ENCODE measurements at places on chromosomes 5 and 9.

DNA sequence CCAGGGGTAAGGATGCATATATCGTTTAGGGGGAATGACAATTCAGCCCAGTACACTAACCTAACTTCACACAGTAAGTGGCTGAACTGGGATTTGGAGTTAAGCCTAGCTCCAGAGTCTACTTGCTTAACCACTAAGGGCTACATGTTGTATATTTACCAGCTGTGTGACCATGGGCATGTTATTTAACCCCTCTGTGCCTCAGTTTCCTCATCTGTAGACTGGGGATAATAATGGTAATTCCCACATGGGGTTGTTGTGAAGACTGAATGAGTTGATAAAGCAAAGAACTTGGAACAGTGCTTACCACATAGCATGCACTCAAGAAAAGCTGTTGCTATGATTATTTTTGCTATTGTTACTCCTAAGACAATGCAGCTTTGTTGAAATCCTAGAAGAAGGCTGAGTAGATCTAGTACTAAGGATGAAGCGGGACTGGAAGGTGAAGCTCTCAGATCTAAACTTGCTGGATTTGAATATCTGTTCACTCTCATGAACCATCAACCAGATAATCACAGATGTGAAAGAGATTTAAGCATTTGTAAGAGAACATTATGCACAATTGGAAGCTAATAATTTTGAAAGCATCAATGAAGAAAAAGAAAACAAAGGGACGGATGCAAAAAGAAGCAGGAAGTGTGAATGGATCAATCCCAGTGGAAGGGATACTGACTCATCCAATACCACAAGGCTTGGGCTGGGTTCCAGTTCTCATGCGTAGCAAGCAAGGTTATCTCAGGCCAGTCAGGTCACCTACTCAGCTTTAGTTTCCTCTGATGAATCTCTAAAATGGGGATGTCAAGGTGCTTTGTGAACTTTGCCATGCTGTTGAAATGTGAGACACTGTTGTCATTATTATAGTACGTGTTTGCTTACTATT, 78.5 kb upstream of the TBC1D2 start:
- no peak for DNase-seq

- no peak for DNase-seq
Measured at GRCh38 chr5:54673523-54674225, 156.1 kb downstream of the SNX18 start.

DNA sequence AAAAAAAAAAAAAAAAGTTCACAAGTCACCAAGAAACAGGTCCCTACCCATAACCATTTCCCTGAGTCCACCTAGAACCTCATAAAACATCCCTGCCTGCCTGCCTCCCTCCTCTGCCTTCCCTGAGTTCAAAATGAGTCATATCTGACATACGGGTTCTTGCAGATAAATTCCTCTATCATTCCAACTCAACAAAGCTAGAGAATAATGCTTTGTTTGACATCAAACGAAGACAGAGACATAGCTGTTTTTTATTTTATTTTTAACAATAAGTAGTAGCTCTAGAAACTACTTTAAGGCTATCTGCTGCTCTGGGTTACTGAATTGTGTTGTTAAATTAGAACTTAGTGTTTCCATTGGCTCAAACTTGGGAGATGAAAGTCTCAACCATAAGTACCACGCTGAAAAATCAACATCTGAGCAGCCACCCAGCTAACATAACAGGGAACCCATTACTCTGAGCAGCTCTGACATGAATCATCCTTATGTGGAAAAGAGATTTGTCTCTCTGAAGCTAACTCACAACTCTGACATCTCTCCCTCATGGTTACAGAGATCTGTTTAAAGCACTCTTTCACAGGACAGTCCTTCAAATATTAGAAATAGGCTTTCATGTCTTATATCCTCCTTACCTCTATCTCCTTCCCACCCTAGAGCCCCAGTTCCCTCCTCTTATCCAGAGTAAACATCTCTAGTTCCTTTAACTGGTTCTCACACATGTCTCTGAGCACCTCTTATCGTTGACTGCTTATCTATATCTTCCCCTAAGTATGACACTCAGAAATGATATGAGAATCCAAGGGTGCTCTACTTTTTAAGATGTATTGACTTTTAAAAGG, 12.1 kb downstream of the TMEM245 start:
- DNase-seq, result no peak

DNA sequence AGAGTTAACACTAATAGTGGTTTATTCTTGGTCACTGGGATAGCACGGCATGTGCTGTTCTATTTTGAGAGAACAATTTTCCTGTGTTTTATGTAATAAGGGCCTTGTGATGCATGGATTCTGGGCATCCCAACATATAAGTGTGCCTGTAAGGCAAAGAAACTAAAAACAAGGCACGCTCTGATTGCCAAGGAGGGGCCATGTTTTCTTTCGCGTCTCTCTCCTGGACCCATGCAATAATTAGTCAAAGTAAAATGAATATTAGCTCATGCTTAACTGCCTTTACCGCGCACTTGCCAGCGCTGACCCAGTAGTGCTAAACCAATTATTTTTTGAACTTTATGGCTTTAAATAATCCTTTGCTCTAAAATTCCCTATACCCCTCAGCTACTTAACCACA, 140.9 kb downstream of the PSAT1 start:
- DNase-seq, result no peak

DNA sequence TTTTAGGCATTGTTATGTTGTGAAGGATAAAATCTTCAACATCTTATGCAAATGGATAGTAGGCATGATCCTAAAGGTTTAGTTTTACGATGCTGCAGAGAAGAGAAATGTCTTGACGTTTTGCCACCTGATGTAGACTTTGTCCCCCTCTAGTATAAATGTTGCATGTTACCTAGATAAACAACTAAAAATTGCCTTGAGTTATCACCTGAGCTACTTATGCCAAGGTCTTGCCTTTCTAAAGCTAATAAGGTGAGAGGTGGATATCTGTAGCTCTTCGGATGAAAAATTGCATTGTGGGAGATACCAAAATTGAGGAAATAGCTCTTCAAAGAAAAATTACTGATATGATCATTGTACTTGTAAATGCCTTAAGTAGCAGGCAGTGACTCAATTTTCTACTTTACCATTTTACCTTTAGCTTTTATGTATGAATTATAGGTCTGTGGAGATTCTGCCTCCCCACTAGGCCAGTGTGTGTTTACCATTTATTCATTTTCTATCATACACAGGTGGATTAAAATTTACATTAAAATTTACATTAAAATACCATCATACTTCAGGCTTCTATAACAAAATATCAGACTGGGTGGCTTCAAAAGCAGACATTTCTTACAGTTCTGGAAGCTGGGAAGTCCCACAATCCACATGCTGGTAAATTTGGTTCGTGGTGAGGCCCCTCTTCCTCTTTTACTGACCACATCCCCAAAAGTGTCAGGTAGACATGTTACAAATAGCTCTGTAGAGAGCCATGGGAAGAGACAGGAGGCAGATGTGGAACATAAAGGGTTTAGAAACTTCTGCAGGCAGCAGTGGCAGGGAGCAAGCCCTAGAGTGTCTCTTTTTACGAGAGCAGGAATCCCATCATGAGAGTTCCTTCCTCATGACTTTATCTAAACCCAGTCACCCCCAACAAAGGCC, 100.7 kb upstream of the ERBIN start:
- no peak for DNase-seq

GRCh38 chr9:96619124-96619465, 548 bp downstream of the CDC14B start:
- DNase-seq, result no peak

DNA sequence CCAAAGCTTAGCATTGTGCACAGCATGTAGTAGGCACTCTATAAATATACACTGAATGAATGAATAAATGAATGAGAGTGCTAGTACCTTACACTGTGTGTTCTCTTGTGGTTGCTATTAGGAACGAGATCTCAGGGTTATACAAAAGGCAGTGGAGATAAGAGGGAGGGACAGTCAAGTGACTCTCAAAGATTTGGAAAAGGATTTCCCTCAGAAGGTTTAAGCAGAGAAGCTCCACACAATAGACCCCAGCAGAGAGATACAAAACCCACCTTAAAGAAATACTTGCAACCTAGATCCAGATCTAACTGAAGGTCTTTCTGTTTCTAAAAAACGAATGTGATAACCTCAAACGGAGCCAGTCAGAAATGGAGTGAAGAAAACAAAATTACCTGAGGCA, 11.8 kb upstream of the EFNA5 start:
- no peak for DNase-seq

GRCh38 chr5:53520813-53521212, 39.6 kb upstream of the NDUFS4 start:
- no peak for DNase-seq

GRCh38 chr5:114308017-114308416, 53.9 kb upstream of the KCNN2 start:
- no peak for DNase-seq

GRCh38 chr5:150797384-150797783, 18.8 kb downstream of the SMIM3 start:
- no peak for DNase-seq

GRCh38 chr9:68428481-68428880, 72.1 kb downstream of the PGM5 start:
- no peak for DNase-seq

DNA sequence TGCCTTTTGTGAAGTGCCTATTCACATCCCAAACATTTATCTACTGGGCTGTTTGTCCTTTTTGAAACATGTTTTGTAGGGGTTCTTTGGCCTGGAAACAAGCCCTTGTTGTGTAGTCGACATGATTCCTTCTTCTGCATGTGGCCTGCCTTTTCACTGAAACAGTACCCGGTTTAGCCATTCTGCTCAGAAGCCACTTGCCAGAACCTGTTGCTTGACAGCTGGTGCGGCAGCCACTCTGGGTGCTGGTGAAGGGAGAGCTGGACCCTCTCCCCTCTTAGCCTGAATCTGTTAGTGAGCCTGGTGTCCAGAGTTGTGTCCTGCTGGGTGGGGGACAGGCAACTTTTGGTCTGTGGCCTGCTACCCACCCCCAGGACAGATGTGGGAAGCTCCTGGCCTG, 128.8 kb upstream of the CACNA1B start:
- no peak for DNase-seq

GRCh38 chr5:55850839-55851674, at the start of gene IL31RA:
Gene IL31RA, plus strand, starts transcription at chr5:55851357. Its CDS starts 214 bp downstream, at chr5:55851571.
- DNase-seq, result no peak

DNA sequence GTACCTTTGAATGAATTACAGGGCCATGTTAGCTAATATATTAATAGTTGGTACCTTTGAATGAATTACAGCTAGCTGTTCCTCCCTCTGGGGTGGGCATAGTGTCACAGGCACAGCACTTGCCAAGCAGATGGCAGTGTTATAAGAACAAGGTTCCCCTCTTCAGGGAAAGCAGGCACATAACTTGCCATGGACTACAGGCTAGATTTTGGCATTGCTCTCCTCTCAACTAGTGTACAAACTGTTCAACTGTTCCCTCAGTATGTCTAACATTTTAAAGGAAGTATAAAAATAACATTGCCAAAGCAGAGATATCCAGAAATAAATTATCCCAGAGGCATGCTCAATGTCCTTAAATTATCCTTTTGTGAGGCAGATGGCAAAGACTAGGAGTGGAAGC, 33.7 kb downstream of the ABITRAM start:
- no peak for DNase-seq

DNA sequence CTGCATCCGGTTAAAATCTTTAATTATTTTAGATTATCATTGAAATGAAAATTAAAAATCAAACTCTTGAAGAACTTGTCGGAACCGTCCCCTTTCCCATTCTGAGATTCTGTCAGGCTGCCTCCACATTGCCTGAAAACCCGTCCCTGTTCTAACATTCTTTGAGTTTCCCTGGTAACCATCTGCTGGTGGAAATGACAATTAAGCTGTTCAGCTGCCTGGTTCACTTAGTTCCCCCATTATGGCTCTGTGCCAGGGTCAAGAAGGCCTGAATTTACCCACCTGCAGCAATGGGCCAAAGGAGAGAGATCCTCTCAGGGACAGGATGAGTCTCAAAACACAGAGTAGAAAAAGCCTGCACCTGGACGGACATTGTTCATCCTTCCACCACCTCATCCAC, 11.8 kb upstream of the TCOF1 start:
- no peak for DNase-seq

DNA sequence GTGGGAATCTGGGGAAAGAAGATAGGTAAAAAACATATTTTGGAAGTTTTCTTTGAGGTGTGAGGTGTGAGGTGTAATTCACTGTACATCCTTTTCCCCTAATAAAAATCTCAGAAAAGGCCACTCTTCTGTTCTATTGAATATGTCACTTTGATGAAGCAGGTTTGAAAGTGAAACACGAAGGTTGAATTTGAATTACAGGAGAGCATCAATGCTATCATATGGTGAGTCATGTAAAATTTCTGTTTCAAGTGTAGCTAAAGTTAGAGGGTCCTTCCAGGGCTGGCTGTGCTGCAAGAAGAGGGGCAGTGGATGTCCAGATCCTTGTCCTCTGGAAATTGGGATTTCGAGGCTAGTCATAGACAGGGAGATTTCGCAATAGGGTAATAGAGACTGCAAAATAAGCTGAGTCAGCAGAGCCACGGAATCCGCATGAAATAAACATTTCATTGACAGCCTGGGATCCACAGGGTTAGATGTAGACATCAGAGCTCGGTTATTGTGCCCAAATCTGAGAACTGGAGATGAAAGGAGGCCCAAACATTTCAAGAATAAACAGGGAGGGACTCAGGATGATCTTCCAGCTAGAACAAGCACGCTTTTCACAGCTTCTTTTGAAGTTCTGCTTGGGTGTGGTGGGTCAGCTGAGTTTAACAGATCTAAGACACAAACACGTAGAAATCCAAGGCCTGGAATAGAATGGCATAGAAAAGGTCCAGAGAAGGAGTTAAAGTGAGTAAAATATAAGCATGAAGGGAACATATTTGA, 194.4 kb upstream of the CDKN2B start:
- no peak for DNase-seq

DNA sequence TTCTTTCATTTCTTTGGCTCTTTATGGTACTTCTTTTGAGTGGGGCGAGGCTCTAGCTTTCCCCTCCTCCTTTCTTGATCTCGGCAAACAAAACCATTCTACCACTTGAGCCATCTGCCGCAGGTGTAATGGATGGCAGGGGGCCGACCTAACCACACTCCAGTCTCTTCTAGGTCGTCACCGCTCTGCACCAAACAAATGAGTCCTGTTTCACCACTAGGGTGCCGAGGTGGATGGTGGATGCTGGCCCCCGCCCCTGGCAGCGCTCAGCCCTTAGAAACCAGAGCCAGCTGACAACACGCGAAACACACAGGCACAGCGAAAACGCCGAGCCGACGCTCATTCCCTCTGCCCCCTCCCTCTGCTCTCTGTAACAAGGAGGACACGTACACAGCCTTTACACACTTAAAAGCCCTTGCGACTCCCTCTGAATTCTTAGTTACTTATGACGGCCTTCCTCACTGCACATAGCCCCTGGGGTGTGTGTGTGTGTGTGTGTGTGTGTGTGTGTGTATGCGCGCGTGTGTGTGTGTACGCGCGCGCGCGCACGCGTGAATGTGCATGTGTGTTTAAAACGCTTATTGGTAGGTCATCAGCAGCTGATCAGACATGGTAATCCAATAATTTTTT, 199.4 kb downstream of the MEF2C start:
- no peak for DNase-seq

- no peak for DNase-seq
Measured at GRCh38 chr5:169716287-169716686, 79.2 kb downstream of the DOCK2 start.

DNA sequence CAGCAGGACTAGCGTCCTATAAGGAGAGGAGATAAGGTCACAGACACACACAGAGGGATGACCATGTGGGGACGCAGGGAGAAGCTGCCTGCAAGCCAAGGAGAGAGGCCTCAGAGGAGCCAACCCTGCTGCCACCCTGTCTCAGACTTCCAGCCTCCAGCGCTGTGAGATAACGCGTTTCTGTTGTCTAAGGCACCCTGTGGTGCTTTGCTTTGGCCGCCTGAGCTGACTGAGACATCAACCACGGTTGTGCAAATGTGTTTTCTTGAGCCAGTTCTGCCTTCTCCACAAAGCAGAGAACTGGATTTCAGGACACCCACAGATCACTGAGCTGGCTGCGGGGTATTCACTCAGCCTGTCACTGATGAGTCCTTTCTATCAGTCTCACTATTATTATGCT, 149.1 kb downstream of the NXNL2 start:
- DNase-seq, result no peak

All from stimulated activated CD8-positive, alpha-beta memory T cell treated with anti-CD3 and anti-CD28 coated beads, Interleukin-2, amount 100 ng/mL, for 1 hour (primary cell).